ENCODE measurements at places on chromosomes 6 and 20. TPM values are rescaled to one million over a fixed set of nuclear protein-coding genes. Genes with fewer than 3 reads are reported as not detected.

FITM2 gene
- total RNA-seq: 6.8 TPM

SPATA25 gene
- 0.15 TPM for total RNA-seq

SEL1L2 gene
- not detected for total RNA-seq

TCP11 gene
- total RNA-seq: 0.15 TPM

NFKBIL1 gene
- total RNA-seq: 19.9 TPM

OOEP gene
- total RNA-seq: not detected

PDE7B gene
- total RNA-seq: 5.6 TPM

NEU1 gene
- 53.8 TPM for total RNA-seq

OVOL2 gene
- total RNA-seq: not detected

COL11A2 gene
- total RNA-seq: 1.2 TPM

OLIG3 gene
- not detected for total RNA-seq

MYLK4 gene
- total RNA-seq: under 0.01 TPM

RIPPLY2 gene
- 0.74 TPM for total RNA-seq

PAX1 gene
- total RNA-seq: not detected

TFAP2D gene
- total RNA-seq: not detected

C20orf141 gene
- total RNA-seq: not detected

ABRACL gene
- total RNA-seq: 38.5 TPM

SIGLEC1 gene
- not detected for total RNA-seq

ADGB gene
- not detected for total RNA-seq

TREML2 gene
- total RNA-seq: not detected

TBC1D22B gene
- total RNA-seq: 7.7 TPM

WFDC10B gene
- not detected for total RNA-seq

HLA-DQA2 gene
- not detected for total RNA-seq

ADGRF5 gene
- under 0.01 TPM for total RNA-seq

TMEM30A gene
- total RNA-seq: 48.3 TPM

VNN1 gene
- not detected for total RNA-seq

BPIFB1 gene
- total RNA-seq: not detected

SMPDL3A gene
- total RNA-seq: 5.0 TPM

PNLDC1 gene
- total RNA-seq: not detected

RIPOR3 gene
- 0.30 TPM for total RNA-seq

CFAP206 gene
- 0.17 TPM for total RNA-seq

SIRPD gene
- total RNA-seq: not detected

UFL1 gene
- total RNA-seq: 17.7 TPM

VSTM2L gene
- 1.5 TPM for total RNA-seq

EEF1A2 gene
- 0.30 TPM for total RNA-seq

GINS1 gene
- total RNA-seq: 18.4 TPM

SLC35D3 gene
- total RNA-seq: not detected

PRL gene
- total RNA-seq: not detected

LSM14B gene
- 27.6 TPM for total RNA-seq

PRDM1 gene
- 1.6 TPM for total RNA-seq

HLA-C gene
- 42.2 TPM for total RNA-seq

COL12A1 gene
- total RNA-seq: 152 TPM

RAB32 gene
- total RNA-seq: 117 TPM

MATN4 gene
- total RNA-seq: not detected

LY6G6D gene
- total RNA-seq: not detected

GRM4 gene
- total RNA-seq: not detected
